ENCODE measurements at places on chromosomes 4 and X.

- ATAC-seq: no peak
These were observed 1.2 kb downstream of the SLAIN2 start for GRCh38 chr4:48342606-48342880.

DNA sequence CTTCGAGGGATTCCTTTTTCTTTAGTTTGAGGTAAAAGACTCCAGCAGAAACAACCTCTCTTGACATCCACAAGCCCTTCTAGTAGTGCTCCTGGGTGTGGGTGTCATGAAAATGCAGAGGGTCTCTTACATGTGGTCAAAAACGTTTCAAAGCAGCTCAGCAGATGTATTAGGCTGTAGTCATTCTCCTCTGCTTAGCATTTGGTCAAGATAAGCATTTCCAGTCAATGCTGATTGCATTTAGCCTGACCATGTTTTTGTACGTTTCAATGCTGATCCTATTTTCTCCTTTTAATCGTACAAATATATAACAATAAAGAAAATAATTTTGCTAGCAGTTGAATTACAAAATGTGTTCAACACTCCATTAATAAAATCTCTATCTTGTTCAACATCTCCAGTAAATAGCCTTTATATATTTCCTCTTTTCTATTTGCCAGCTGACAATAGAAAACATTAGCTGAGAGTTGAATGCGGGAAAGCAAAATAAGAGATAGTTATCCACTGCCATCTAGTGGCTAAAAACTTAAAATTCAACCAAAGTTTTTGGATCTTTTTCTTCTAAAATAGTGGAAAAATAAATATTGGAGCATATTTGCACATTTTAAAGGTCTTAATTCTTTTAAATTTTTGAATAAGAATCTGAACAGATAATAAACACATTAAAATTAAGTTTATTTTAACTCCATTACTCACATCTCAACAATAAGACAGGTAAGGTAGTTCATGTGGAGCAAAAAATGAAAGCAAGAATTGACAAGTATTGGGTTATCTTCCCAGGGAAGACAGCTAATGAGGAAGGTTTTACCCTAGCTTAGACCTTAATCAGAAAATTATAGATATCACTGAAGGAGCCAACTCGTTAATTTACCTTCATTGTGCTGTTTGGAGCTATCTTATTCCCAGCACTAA is 15.2 kb upstream of the PACRGL start:
- ATAC-seq: no peak

- no peak for ATAC-seq
These were observed 20.2 kb downstream of the FBXW7 start for GRCh38 chr4:152515678-152516077.

- ATAC-seq: no peak
These were observed 190.2 kb upstream of the POF1B start for GRCh38 chrX:85569686-85570085.

- no peak for ATAC-seq
These were observed 1512.5 kb downstream of the STIM2 start for GRCh38 chr4:28373191-28373590.

Measured in activated T-helper 17 cell treated with anti-CD3 and anti-CD28 coated beads, Interleukin-2, amount 50 U/mL, for 72 hours (primary cell).